ENCODE measurements at places on chromosomes 3 and 15. TPM values are rescaled to one million over a fixed set of nuclear protein-coding genes. Genes with fewer than 3 reads are reported as not detected.
A peak's percentile ranks its signal among the peaks of the same experiment; 100 is the strongest.

TRIM42 gene
- not detected for total RNA-seq

POLQ gene
- 0.17 TPM for total RNA-seq

GOLGA6A gene
- 0.42 TPM for total RNA-seq

SEMA3G gene
- 0.69 TPM for total RNA-seq

RBMS3 gene
- total RNA-seq, result 1.6 TPM

DNA sequence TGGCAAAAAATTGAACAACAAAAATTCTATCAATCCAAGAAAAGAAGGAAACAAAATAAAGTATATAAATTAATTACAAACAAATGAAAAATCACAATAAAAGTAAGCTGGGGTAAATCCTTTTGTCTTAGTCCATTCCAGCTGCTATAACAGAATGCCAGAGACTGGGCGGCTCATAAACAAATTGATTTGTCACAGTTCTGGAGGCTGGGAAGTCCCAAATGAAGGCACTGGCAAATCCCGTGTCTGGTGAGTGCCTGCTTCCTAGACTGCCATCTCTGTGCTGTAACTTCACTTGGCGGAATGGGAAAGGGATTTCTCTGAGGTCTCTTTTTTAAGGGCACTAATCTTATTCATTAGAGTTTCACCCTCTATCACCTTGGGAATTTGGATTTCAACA, 53.6 kb upstream of the RPL35A start:
- no peaks in the 10 kb centered on the region for H3K4me1 ChIP-seq
- H3K36me3 ChIP-seq, result no peaks in the 10 kb centered on the region
- no peak overlapping the region for H3K4me3 ChIP-seq
- DNase-seq, result no peak
- H3K27ac ChIP-seq, result no peak overlapping the region
- H3K27me3 ChIP-seq, result no peaks in the 10 kb centered on the region

- no peaks in the 10 kb centered on the region for H3K36me3 ChIP-seq
- no peak overlapping the region for H3K4me3 ChIP-seq
- H3K4me1 ChIP-seq, result no peaks in the 10 kb centered on the region
These were observed 86.0 kb upstream of the NDN start for GRCh38 chr15:23773093-23773492.

DNA sequence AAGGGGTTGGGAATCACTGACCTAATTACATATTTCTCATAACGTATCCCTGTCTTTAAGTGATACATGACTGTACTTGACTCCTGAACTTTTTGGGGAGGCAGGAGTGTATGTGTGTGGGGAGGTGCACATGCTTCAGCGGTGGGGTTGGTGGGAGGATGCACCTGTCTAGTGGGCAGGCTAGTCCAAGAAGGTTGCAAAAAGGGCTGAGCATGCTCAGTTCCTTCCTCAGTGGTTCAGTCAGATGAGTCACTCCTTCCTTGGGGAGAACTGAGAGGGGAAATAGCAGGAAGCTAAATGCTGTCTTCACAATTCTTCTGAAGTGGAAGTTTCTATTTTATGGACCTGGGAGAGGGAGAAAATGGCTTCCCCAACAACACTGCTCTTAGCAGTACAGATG, 24.6 kb upstream of the AP4E1 start:
- no peak overlapping the region for H3K27ac ChIP-seq
- DNase-seq, result peak; percentile 39
- H3K36me3 ChIP-seq, result no peaks in the 10 kb centered on the region

DNA sequence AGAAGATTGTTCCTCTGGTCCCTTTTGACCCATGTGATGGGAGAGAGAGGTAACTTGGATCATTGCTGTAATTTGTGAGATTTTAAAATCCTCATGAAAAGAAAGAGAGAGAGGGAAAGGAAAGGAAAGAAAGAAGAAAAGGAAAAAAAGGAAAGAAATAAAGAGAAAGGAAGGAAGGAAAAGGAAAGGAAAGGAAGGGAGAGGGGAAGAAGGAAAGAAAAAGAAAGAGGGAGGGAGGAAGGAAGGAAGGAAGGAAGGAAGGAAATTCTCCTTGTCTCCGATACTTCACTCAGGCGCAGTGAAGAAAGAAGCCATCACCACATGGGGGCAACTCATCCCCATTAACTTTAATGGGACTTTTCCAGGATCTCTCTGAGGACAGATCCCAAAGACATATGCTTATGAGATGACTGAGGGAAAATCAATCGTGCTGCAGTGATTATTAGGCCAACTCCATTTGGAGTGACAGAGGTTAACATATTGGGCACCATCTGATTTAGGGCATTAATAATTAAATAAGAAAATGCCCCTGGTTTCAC, 123.0 kb downstream of the MEGF11 start:
- H3K4me1 ChIP-seq, result peaks cover 3% of the 10 kb centered on the region
- H3K27ac ChIP-seq, result no peak overlapping the region
- no peaks in the 10 kb centered on the region for H3K36me3 ChIP-seq
- H3K4me3 ChIP-seq, result no peak overlapping the region
- DNase-seq, result no peak

DNA sequence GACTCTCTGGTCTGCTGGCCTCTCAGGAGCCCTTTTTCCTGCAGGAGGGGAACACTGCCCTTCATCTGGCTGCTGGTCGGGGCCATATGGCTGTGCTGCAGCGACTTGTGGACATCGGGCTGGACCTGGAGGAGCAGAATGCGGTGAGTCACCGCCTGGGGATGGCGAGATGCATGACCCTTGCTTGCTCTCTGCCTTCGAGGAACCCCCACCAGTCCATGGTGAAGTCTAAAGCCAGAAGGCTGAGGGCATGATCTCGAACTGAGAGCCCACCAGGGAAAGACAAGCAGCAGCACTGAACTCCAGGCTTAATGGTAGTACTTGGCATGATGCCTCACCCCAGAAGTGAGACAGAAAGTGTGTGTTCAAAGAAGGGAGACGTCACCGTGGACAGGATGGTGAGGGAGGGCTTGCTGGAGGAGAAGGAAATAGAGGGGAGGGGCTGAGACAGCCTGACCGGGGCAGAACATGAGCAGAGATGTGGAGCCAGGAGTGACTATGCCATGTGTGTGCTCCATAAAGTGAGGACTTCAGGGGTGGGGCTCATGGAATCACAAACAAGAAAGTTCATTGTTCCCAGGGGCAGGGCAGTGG, 19.2 kb downstream of the ANKDD1A start:
- H3K27me3 ChIP-seq, result no peaks in the 10 kb centered on the region
- no peaks in the 10 kb centered on the region for H3K4me1 ChIP-seq
- no peaks in the 10 kb centered on the region for H3K36me3 ChIP-seq
- H3K4me3 ChIP-seq, result no peak overlapping the region
- no peak for DNase-seq

- no peak overlapping the region for H3K27ac ChIP-seq
- H3K4me1 ChIP-seq, result peaks cover 17% of the 10 kb centered on the region
- no peak for DNase-seq
- H3K4me3 ChIP-seq, result no peak overlapping the region
- no peaks in the 10 kb centered on the region for H3K27me3 ChIP-seq
These were observed 11.3 kb upstream of the OXSR1 start for GRCh38 chr3:38154033-38154494.

- DNase-seq, result peak; percentile 24
- no peak overlapping the region for H3K27ac ChIP-seq
- no peak overlapping the region for H3K4me3 ChIP-seq
- no peaks in the 10 kb centered on the region for H3K27me3 ChIP-seq
- no peaks in the 10 kb centered on the region for H3K4me1 ChIP-seq
- no peaks in the 10 kb centered on the region for H3K36me3 ChIP-seq
These were observed 24.3 kb downstream of the FILIP1L start for GRCh38 chr3:100089812-100090668.

DNA sequence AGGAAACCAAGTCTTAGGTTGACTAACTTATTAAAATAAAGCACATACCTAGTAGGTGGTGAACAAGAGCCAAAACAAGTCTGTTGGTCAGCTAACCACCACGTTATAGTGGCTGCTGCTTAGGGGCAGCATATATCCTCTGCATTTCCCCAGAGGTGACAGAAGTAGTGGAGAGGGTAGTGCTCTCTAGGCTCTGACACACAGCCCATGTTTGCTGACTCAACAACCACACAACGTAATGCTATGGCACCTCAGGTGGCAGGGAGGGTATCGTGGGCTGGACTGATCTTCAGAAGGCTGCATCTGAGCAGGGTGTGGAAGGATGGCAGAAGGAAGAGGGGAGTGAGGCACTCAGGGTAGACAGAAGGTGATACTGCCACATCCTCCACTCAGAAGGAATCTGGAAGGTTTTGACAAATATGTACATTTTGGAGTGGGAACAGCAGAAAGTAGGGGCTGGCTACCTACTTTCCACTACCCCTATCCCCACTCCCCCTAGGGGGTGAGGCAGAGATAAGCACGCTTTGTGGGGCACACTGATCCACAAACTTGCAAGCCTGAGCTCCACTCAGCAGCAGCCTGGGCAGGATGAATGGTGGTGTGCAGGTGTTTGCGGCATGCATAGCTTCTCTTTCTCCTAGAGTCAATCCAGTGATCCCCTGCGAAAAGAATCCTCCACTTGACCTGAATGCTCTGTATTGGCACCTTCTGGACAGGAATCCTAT, 178.1 kb downstream of the RORA start:
- H3K4me3 ChIP-seq, result no peak overlapping the region
- H3K36me3 ChIP-seq, result no peaks in the 10 kb centered on the region
- no peak overlapping the region for H3K27ac ChIP-seq
- no peaks in the 10 kb centered on the region for H3K4me1 ChIP-seq
- DNase-seq, result no peak
- no peaks in the 10 kb centered on the region for H3K27me3 ChIP-seq

DNA sequence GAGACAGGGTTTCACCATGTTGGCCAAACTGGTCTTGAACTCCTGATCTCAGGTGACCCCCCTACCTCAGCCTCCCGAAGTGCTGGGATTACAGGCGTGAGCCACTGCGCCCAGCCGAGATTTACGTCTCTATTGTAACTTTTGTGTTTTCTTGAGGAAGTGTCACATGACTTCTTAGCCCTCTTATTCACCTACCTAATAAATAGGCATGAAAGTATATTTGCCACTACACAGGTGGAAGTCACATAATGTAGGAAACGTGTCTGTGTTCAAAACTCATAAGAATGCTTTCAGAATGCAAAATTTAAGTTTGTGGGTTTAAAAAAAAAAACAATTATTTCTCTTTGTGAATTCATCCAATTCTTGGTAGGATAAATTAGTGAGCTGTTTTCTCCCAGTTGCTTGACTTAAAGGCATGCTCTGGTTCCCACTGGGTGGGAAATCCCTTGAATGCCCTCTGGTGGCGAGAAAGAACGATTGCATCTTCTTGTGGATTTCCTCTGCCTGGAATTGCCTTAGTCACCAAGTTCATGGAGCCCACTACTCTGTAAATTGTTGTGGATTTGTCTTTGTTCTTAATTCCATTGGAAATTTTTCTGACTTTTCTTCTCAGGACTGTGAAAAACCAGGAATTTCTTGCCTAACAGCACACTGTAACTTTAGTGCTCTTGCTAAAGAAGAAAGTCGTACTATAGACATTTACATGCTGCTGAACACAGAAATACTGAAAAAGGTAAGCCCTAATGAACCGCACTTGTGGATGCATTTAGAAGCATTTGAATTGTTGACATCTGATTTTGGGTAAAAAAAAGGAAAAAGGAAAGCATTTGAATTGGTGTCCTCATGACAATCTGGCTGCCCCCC, 82.2 kb upstream of the CTDSPL start:
- H3K36me3 ChIP-seq, result no peaks in the 10 kb centered on the region
- no peak for DNase-seq
- no peaks in the 10 kb centered on the region for H3K4me1 ChIP-seq
- no peak overlapping the region for H3K4me3 ChIP-seq
- no peak overlapping the region for H3K27ac ChIP-seq

DNA sequence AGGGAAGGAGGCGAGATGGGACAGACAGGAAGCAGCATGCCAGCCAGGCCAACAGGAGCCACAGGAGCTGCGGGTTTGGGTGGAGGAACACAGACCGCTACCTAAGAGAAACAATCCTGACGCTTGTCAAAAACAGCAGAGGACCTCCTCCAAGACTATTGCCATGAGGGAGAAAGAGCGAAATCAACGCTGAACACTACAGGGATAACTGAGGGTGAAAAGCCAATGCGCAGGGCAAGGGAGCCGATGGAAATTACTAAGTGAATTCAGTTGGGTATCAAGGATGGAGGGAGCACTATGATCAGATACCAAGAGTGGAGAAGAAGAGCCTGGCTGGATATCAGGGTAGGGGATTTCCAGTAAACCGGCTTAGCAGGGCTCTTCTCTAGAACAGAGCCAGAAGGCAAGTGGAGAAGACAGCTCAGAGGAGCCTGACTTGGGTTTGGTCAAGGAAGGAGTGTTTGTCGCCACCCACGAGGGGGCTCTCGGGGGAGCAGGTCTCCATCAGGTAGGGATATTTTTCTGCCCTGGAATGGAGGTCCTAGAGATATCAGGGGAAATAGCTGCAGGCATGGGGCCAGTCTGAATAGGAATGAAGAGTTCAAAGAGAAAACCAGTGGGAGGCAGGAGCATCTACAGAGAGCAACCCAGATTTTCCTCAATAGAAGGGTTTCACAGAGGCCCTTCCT, 48.4 kb downstream of the SLC41A3 start:
- H3K4me3 ChIP-seq, result no peak overlapping the region
- peaks cover 21% of the 10 kb centered on the region for H3K36me3 ChIP-seq
- H3K27me3 ChIP-seq, result no peaks in the 10 kb centered on the region
- peaks cover 6% of the 10 kb centered on the region for H3K4me1 ChIP-seq

DNA sequence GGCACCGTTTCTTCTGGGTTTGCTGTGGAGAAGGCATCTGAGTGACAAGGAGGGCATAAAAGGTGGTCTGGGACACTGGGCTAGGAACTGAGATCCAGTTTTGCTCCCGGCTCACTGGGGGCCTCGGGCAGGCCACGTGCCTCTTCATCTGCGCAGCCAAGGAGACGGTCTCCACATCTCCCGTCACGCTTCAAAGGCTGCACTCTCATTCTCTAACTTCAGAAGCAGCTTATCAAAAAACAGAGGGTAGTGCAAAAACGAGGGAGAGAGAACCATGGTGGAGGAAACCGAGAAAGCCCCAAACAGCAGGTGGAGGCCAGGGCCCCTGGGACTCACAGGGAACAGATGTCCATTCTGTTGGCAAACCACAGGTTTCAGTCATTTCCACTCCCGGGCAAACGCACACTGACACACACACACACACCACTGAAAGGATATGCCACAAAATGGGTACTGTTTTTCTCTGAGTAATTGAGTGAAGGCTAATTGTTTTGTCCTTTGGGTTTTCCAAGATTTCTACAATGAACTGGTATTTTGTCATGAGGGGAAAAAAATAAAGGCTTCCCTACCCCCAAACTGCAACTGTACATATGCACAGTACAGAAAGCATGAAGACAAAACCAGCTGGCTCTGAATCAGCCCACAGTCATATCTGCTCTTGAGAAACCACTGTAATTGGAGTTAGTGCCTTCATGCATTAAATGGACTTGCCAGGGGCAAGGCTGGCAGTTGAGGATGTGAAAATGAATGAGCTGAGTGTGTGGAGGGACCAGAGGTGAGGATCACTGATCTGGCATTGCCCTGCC, 71.9 kb downstream of the MGLL start:
- H3K36me3 ChIP-seq, result no peaks in the 10 kb centered on the region
- no peak overlapping the region for H3K27ac ChIP-seq
- no peaks in the 10 kb centered on the region for H3K27me3 ChIP-seq
- H3K4me3 ChIP-seq, result no peak overlapping the region
- peaks cover 10% of the 10 kb centered on the region for H3K4me1 ChIP-seq
